ENCODE measurements at places on chromosomes 7 and 10. TPM values are rescaled to one million over a fixed set of nuclear protein-coding genes. Genes with fewer than 3 reads are reported as not detected.
A peak's percentile ranks its signal among the peaks of the same experiment; 100 is the strongest.

Gene MMP21
- not detected for total RNA-seq

DNA sequence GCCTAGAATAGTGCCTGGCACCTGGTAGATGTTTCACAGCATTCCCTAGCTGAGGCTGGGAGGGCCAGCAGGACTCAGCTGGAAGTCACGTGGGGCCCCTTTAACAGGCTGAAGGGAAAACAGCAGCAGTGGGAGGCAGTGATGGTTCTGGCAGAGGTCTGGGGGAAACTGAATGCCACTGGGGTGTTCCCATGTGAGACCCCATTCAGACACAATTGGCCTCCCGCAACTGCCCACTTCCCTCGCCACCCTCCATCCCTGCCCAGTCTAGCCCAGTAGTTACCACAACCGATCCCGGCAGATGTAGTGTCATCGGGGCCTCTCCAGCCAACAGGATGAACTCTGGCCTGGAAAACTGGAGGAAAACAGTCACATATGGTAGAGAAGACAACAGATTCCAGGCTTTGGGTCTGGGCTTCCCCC is 38.3 kb downstream of the FRMPD2 start:
- no peak for DNase-seq

Gene SLC29A3
- total RNA-seq: 2.2 TPM

- DNase-seq: no peak
These were observed 915.4 kb upstream of the AUTS2 start for GRCh38 chr7:68682910-68683309.

DNA sequence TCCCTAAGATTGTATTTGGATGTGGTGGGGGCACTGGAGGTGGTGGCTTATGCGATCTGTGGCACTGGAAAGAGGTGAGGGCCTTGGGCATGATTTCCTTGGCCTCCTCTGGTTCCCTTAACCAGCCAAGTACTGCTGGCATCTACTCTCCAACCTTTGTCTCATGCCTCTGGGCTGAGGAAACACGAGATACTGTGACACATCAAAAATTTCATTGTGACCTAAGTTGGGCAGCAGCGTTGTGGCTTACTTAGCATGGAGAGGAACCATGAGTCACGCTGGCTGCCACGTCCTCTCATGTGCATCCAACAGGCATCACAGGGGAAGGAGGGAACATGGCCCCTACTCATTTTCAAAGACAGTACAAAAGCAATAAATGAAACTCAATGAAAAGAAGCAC is 29.7 kb upstream of the GSDME start:
- DNase-seq: peak; percentile 74

All from fibroblast of villous mesenchyme (primary cell).